ENCODE measurements at places on chromosomes 5 and 9.

DNA sequence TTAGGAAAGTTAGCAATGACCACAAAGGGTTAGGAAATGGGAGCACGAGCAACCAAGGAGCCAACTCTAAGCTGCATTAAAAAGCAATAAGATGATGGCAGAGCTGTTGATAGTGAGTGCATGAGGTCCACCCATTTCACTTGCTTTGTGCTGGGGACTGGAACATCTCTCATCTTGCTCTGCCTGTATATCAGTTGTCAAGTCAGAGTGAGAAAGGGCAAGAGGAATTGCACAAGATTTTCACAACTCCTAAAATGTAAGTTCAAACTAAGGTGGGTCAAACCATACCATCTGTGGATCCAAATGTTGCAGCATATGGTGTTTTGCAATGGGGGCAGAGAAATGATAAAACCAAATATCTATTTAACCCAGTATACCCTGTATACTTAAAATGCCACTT is 2.8 kb upstream of the ESM1 start:
- no peaks in the 10 kb centered on the region for H3K27me3 ChIP-seq
- H3K4me1 ChIP-seq, result peaks cover 25% of the 10 kb centered on the region
- H3K27ac ChIP-seq, result no peak overlapping the region
- no peak for DNase-seq
- no peaks in the 10 kb centered on the region for H3K36me3 ChIP-seq
- H3K4me3 ChIP-seq, result no peak overlapping the region

GRCh38 chr9:131216806-131217205 is 59.5 kb downstream of the FAM78A start:
- H3K36me3 ChIP-seq, result peaks cover 33% of the 10 kb centered on the region
- H3K4me1 ChIP-seq, result no peaks in the 10 kb centered on the region
- H3K27ac ChIP-seq, result no peak overlapping the region
- H3K4me3 ChIP-seq, result no peak overlapping the region
- DNase-seq, result no peak

DNA sequence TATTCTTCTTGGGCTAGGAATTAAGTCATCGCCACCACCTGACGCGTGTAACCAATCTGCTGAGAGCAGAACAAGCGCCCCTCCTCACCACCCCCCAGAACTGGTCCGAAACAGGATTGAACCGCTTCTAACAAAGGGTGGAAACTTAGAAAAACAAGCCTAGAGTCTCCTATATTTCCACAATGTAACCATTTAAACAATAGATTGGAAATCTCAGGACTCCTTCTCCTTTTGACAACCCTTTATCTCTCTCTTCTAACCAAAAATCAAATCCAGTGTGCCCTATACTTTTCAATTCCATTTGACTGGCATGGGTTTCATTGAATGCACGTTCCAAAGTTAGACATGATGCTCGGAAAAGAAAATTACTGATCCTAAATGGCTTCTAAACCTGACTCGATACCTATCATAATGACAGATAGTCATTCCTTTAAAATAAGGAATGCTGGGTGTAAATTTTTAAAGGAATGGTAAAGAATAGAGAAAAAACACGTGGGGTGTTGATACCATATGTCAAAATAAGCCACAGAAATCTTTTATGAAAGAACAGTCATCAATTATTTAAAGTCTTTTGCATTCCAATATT is 1.2 kb downstream of the ARRDC3 start:
- peaks cover 7% of the 10 kb centered on the region for H3K4me1 ChIP-seq
- peak overlapping the region; percentile 91 for H3K4me3 ChIP-seq
- peak; percentile 72 for DNase-seq
- peaks cover 20% of the 10 kb centered on the region for H3K36me3 ChIP-seq
- peak overlapping the region; percentile 100 for H3K27ac ChIP-seq

DNA sequence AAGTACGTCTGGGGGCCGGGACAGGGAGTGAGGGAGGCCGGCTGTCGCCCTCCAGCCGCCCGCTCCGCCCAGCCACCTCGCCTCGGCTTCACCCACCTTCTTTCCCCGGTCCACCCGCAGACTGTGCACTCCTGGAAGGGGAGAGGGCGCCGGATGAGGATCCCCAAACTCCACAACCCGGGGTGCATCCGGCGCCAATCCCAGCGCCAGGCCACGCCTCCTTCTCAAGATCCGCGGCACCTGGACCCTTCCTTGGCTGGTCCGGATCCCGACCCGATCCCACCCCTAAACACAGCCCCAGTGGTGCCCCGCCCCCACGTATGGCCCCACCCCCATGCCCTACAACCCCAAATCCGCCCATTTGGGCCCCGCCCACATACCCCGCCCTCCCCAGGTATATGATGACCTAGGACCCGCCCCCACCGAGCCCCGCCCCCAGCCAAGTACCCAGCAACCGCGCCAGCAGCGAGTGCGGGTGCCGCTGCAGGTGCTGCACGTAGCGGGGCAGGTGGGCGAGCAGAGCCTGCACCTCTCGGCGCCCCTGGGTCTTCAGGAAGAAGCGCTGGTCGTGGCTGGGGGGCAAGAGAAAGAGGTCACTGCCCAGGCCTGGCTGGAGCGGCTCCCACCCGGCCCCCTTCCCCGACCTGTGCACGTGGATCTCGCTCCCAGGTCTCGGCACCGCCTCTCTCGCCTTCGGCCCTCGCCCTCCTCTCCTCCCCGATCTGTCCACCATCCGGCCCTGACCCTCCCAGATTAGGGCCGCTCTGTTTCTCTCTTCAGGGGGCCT is 3.2 kb downstream of the PIP5KL1 start:
- H3K27me3 ChIP-seq, result no peaks in the 10 kb centered on the region
- H3K4me3 ChIP-seq, result peak overlapping the region; percentile 59
- H3K4me1 ChIP-seq, result peaks cover 52% of the 10 kb centered on the region
- no peaks in the 10 kb centered on the region for H3K36me3 ChIP-seq

DNA sequence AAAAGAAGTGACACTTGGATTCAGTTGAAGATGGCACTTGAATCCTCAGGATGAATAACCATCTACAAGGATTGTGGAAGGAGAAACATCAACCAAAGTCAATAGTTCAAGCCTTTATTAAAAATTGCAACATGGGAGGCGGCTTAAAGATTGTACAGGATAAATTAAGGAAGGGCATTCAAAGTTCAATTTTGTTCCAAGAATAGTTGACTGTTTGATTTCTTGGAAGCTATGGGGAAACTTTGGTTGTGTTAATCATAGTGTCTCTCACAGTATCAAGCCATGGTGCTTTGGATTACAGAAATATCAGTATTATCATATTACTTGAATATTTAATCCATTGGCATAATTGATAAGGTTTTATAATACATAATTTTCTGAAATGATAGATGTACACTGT is 1844.3 kb downstream of the MAT2B start:
- no peak for DNase-seq
- no peaks in the 10 kb centered on the region for H3K27me3 ChIP-seq
- no peak overlapping the region for H3K4me3 ChIP-seq
- no peaks in the 10 kb centered on the region for H3K36me3 ChIP-seq
- H3K27ac ChIP-seq, result no peak overlapping the region
- no peaks in the 10 kb centered on the region for H3K4me1 ChIP-seq

GRCh38 chr9:23821375-23822181 is 4.5 kb downstream of the ELAVL2 start:
- H3K27ac ChIP-seq, result no peak overlapping the region
- no peak for DNase-seq
- no peaks in the 10 kb centered on the region for H3K36me3 ChIP-seq
- H3K4me3 ChIP-seq, result no peak overlapping the region
- peaks cover 4% of the 10 kb centered on the region for H3K4me1 ChIP-seq

- DNase-seq, result no peak
- no peaks in the 10 kb centered on the region for H3K27me3 ChIP-seq
- no peak overlapping the region for H3K27ac ChIP-seq
- no peaks in the 10 kb centered on the region for H3K36me3 ChIP-seq
- no peak overlapping the region for H3K4me3 ChIP-seq
These were observed 272.0 kb downstream of the PDE4D start for GRCh38 chr5:59621477-59621876.

GRCh38 chr5:140827704-140828361 is at the start of gene PCDHA6:
TSS of gene PCDHA6 (plus strand) at chr5:140827960. CDS start at chr5:140828092, 132 bp downstream.
- DNase-seq, result no peak
- H3K27ac ChIP-seq, result no peak within 1 kb of the TSS
- H3K4me1 ChIP-seq, result no peaks in the 10 kb centered on the region
- peaks cover 32% of the 10 kb centered on the region for H3K27me3 ChIP-seq

GRCh38 chr5:79181419-79182022 is 54.4 kb upstream of the JMY start:
- DNase-seq, result no peak
- no peaks in the 10 kb centered on the region for H3K36me3 ChIP-seq
- H3K4me3 ChIP-seq, result no peak overlapping the region

DNA sequence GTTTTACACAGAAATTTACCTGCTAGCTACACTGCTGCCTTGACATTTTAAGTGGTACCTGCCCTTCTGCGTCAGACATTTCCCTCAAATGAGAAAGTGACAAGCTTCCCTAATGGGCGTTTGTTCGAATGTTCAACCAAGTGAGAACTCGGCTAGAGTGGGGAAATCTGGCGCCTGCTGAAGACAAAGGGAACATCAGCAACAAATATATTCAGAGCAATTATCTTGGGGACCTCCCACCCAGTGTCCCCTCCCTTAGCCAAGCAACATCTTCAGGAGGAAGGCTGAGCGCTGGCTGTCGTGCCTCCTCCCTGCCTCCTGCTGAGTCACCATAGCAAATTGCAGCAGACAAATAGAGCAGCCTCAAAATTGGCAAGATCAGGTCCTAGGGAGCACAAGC is 57.1 kb downstream of the MFAP3 start:
- no peak for DNase-seq
- H3K36me3 ChIP-seq, result no peaks in the 10 kb centered on the region
- H3K4me1 ChIP-seq, result no peaks in the 10 kb centered on the region
- H3K27me3 ChIP-seq, result no peaks in the 10 kb centered on the region
- H3K27ac ChIP-seq, result no peak overlapping the region
- no peak overlapping the region for H3K4me3 ChIP-seq

DNA sequence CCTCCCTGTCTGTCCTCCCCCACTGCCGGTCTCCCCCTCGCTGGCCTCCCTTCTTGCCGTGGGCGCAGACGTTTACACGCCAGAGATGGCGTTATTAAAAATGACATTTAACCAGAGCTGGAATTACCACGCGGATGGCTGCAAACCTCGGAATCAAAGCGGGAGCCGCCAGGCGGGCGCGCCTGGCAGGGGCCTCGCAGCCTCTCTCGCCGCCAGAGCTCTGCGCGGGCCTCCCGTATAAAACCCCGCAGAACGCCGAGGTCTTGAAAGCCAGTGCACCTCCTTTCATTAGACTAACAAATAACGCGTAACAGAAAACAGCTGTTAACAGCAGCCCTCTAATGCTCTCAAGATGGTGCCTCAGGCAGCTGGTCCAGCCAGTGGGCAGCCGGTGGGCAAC is 10.2 kb downstream of the PRRX2 start:
- no peak for DNase-seq
- no peak overlapping the region for H3K27ac ChIP-seq
- H3K4me1 ChIP-seq, result no peaks in the 10 kb centered on the region
